ENCODE measurements at places on chromosomes 3 and 15.

DNA sequence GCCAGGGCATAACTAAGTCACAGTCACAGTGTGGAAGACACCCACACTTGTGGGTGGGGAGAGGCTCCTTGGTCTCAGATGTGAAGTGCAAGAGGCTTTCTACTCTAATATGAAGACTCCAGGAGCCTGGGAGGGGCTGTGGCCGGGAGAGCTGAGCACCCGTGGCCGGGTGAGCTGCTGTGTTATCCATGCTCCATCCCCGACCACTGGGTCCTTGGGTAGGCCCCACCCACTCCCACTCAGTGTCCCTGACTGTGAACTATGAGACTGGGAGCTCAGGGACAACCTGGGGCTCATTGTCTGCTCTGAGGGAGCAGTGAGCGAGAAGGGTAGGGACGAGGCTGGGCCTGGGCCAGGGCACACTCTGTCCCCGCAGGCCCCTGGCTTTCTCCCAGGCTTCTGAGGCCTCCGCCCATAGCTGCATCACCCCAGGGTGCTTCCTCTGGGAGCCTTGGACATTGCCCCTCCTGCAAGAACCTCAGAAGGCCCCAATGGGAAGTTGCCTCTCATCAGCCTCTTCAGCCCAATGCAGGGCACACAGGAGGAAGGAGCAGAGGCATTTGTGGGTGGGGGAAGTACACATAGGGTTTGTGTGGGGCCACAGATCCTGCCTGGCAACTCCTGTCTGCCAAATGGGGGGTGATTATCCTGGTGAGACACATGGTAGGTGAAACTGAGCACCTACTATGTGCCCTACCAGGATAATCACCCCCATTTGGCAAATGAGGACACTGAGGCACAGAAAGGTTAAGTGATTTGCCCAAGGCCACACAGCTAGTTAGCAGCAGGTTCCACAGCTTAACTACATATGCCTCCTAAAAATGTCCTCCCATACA, 2.4 kb downstream of the ANPEP start:
- no peak for DNase-seq

GRCh38 chr3:8775602-8776001, 6.2 kb upstream of the OXTR start:
- DNase-seq, result no peak

- no peak for DNase-seq
Observed at GRCh38 chr3:182608832-182609231, 184.5 kb upstream of the ATP11B start.

DNA sequence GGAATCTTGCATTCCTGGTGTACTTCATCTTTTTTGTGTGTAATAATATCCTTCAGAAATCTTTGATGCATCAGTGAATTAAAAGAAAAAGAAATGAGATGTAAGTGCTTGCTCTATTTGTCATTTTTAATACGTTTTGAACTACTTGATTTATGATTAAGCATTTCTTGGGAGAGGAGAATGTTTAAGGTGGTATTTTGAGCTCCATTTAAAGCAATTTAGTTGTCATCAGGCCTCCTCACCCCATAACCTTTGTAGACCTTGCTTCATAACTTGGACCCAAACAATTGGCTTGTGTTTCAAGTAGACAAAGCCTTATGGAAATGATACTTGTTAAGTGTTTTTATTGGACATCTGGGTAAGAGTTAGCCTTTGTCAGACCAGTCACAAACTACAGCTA, 87.1 kb upstream of the VEPH1 start:
- no peak for DNase-seq

- no peak for DNase-seq
Observed at GRCh38 chr15:62925875-62926274, 116.7 kb upstream of the TPM1 start.

DNA sequence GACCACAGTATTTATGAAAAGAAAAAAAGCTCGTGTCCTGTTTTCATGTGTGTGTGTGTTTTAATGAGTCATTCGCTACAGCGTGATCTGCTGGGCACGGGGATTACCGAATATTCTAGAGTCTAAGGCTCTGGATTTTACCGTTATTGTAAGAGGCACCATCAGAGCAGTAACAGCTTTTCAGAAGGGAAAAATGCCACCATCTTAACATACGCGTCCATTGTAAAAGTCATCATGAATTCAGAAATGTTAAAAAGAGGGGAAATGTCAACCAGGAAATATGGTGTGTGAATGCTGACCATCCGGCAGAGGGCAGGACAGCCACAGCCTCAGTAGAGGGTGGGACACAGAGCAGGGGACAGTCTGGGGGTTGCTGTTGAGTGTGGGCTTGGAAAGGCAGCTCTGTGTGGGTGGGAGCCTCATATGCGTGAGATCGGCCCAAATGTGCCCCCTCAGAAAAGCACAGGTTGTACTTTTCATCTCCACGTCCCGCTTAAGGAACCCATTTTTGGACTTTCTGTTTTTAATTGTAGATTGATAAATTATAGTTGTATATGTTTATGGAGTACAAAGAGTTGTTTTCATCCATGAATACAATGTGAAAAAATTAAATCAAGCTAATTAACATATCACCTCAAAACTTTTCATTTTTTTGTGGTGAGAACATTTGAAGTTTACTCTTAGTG, 69.6 kb downstream of the ASB7 start:
- no peak for DNase-seq

DNA sequence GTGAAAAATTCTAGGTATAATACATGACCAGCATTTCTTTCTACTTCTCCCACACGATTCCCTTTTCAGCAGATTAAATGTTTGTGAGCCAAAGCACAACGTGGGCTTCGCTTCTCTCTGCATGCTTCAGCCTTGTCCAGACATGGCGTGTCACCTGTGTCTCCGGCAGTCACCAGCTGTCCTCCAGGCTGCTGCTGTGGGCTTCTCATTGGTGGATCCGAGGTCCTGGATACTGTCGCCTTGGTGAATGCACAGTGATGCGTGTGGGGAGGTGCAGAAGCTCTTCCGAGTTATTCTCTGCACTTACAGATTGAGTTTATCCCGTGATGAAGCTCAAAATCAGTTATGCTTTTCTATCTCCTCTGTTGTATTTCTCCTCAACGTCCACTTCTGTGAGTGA, 23.0 kb upstream of the GOLGA8J start:
- DNase-seq, result no peak

- DNase-seq, result no peak
Observed at GRCh38 chr3:122960652-122961051, 66.9 kb downstream of the SEMA5B start.

GRCh38 chr3:99524559-99524958, 113.8 kb upstream of the COL8A1 start:
- DNase-seq, result no peak

DNA sequence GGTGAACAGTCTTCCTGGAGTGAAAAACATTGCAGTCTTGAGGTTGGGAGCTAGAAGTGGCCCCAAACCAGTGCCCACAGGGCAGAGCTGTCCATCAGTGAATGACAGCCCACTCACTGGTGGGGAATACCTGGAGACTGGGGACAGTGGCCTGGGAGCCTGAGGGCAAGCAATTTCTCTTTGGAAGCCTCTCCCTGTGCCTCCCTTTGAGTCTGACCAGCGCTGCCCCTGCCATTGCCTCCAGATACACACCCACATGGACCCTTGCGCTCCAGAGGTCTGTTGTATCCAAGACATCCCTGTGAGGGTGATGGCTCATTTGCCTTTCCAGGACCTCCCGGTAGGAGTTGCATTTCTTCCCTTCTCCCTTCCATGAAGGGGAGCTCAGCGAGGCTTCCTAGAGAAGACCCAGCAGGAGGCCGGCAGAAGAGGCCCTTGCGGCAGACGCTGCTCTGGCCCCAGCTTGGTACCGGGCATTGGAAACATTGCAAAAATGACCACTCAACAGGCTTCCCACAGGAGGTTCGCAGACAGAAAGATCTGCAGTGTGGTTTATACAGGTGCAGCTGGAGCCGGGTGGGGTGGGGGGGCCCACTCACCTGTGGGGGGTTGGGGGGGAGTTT, 38.5 kb downstream of the KLF13 start:
- DNase-seq, result no peak

- DNase-seq, result no peak
Observed at GRCh38 chr3:124442463-124442862, 287.8 kb upstream of the UMPS start.

GRCh38 chr3:195802795-195803194, 8.9 kb downstream of the MUC4 start:
- no peak for DNase-seq

DNA sequence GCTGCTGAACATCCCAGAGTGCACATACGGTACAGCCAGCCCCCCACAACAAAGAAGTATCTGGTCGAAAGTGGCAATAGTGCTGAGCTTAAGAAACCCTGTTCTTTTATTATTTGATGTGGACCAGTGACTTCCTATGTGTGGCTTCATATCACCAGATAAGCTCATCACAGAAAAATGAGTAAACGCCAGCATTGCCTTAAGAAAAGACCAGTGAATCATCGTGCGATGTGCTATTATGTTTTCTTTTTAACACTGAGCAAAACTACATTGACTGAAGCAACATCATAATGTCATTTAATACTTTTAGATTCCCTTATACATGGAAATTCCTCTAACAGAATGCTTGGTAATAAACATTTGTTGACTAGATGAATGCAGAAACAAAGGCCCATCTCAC, 45.2 kb upstream of the ARRDC4 start:
- DNase-seq, result no peak

- DNase-seq, result no peak
Observed at GRCh38 chr3:170322566-170323269, 34.8 kb upstream of the SKIL start.

GRCh38 chr3:30340500-30340899, 265.9 kb upstream of the TGFBR2 start:
- DNase-seq, result no peak

Data from liver (tissue), 10 donors.